ENCODE measurements at places on chromosomes 7 and 10. TPM values are rescaled to one million over a fixed set of nuclear protein-coding genes. Genes with fewer than 3 reads are reported as not detected.

CREM gene
- 37.3 TPM for total RNA-seq

TMEM184A gene
- 15.2 TPM for total RNA-seq

HYAL4 gene
- not detected for total RNA-seq

SLC13A4 gene
- total RNA-seq = not detected

KLLN gene
- 0.66 TPM for total RNA-seq

SSBP1 gene
- total RNA-seq = 259 TPM

CHAT gene
- not detected for total RNA-seq

LBX1 gene
- not detected for total RNA-seq

VGF gene
- total RNA-seq = 26.2 TPM

TRAPPC14 gene
- 8.7 TPM for total RNA-seq

CYP2E1 gene
- 0.39 TPM for total RNA-seq

TFPI2 gene
- 259 TPM for total RNA-seq

CFAP69 gene
- 2.5 TPM for total RNA-seq

CPN1 gene
- 0.24 TPM for total RNA-seq

PRLHR gene
- not detected for total RNA-seq

INMT gene
- total RNA-seq = not detected

ARHGAP22 gene
- 3.7 TPM for total RNA-seq

CFAP46 gene
- total RNA-seq = 1.4 TPM

H2BK1 gene
- not detected for total RNA-seq

INSYN2A gene
- 1.4 TPM for total RNA-seq

OR2A25 gene
- total RNA-seq = not detected

NUTM2B gene
- 0.33 TPM for total RNA-seq

NXPH1 gene
- total RNA-seq = not detected

SPACDR gene
- total RNA-seq = 0.68 TPM

SHTN1 gene
- 24.3 TPM for total RNA-seq

GLI3 gene
- 0.09 TPM for total RNA-seq

CARD11 gene
- 1.8 TPM for total RNA-seq

CDC14C gene
- total RNA-seq = not detected

OR2A7 gene
- not detected for total RNA-seq

GRID2IP gene
- not detected for total RNA-seq

NOS3 gene
- total RNA-seq = 0.30 TPM

LRWD1 gene
- 23.4 TPM for total RNA-seq

HTRA1 gene
- total RNA-seq = 57.5 TPM

CTAGE4 gene
- total RNA-seq = not detected

MOGAT3 gene
- total RNA-seq = not detected

CYP2C9 gene
- total RNA-seq = 0.14 TPM

SPDYE16 gene
- not detected for total RNA-seq

COBL gene
- 4.2 TPM for total RNA-seq

CALML5 gene
- not detected for total RNA-seq

SEMA4G gene
- 8.0 TPM for total RNA-seq

AKR1D1 gene
- not detected for total RNA-seq

Data from A549 treated with CORT108297 at 1 μM for 4 hours (cell line).